ENCODE measurements at places on chromosomes 1 and 21.

DNA sequence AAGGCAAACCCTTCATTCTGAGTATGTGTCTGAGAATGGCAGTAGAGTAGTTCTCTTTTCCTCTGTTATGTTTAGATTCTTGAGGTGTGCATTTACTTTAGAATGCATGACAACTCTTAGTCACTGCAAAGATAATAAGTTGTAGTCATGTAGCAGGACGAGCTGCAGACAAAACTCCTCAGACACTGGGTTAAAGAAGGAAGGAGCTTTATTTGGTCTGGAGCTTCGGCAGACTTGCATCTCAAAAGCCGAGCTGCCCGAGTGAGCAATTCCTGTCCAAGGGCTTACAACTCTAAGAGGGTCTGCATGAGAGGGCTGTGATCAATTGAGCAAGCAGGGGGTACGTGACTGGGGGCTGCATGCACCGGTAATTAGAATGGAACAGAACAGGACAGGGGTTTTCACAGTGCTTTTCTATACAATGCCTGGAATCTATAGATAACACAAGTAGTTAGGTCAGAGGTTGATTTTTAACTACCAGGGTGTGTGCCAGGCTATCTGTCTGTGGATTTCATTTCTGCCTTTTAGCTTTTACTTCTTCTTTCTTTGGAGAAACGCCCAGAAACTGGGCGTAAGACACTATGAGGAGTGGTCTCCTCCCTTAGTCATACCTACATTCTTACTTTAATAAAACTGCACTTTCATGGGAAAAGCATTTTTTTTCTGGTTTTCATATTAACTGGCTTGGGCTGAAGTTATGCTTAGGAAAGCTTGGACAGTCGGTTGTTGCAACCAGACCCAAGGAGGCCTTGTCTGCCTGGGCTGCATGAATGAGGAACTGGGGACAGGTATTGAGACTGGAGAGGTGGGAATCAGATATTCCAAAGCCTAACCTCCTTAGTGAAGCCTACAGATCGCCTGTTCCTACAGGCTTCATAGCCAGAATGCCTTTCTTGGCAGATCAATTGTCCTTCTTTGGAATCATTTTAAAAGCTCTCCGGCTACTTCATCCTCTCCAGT, 115.1 kb downstream of the RHOU start:
- no peak for DNase-seq

GRCh38 chr1:115214098-115214497, 124.0 kb downstream of the NGF start:
- no peak for DNase-seq

DNA sequence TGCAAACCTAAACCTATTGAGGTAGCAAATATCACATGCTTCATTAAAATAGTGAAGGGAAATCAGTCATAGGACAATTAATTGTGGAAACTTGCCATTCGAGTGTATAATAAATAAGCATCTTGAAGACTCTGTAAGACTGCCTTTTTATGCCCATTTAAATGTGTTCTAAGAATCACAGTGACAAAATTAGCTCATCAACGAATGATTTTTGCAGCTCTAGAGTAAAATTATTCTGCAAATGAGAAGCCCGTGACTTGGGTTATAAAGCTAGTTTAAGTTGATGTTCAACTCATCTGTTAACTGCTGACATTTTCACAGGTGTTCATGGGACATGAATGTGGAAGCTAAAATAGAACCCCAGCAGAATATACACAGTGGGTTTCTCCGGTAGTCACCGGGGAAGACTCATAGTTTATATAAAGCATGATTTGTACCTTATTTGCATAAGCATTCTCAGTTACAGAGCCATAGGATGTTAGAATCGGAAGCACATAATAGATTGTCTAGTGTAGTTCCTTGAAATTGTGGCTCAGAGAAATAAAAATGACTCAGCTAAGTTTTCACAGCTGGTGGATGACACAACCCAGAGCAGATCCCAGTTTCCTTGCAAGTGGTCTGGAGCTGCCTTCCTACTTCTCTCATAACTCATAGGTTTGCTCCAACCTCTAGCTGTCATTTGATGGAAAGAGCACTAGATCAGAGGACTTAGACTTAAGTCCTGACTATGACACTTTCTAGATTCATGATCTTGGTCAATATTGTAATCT, 107.3 kb downstream of the UCHL5 start:
- DNase-seq = peak; percentile 80

DNA sequence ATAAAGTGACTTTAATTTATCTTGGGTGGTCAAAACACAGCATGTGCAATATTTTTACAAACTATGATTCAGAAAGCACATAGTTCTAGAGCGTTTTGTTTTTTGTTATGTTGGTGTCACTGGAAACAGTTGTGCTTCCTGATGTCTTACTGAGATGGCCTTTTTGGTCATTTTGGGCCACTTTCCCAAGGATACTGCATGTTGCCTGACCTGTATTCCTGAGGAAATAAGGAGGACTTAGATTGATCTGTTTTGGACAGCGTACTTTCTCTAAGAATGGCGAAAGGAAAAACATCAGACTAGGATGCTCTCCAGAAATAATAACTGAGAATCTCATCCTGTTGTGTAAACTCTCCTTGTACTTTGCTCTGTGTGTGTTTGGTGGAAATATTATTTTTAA, 451.2 kb downstream of the USP25 start:
- DNase-seq = no peak

GRCh38 chr1:110508028-110508940, 10.7 kb downstream of the KCNA10 start:
- peak; percentile 6 for DNase-seq

DNA sequence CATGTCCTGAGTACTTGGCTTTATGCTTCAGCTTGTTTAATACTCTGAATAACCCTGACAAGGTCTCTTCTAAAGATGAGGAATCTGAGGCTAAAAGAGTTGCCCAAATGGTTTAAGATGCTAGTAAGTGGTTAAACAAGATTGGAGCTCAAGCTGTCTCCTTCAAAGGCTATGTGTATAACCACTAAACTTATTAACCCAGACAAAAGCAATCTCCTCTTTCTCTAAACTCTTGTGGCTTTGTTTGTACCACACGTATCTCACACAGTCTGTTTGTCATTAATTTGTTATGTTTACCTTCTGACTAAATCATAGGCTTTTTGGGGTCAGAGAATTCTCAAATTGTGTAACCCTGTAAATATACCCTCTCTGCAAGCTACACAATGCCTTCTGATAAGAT, 89.9 kb downstream of the HMCN1 start:
- peak; percentile 42 for DNase-seq

DNA sequence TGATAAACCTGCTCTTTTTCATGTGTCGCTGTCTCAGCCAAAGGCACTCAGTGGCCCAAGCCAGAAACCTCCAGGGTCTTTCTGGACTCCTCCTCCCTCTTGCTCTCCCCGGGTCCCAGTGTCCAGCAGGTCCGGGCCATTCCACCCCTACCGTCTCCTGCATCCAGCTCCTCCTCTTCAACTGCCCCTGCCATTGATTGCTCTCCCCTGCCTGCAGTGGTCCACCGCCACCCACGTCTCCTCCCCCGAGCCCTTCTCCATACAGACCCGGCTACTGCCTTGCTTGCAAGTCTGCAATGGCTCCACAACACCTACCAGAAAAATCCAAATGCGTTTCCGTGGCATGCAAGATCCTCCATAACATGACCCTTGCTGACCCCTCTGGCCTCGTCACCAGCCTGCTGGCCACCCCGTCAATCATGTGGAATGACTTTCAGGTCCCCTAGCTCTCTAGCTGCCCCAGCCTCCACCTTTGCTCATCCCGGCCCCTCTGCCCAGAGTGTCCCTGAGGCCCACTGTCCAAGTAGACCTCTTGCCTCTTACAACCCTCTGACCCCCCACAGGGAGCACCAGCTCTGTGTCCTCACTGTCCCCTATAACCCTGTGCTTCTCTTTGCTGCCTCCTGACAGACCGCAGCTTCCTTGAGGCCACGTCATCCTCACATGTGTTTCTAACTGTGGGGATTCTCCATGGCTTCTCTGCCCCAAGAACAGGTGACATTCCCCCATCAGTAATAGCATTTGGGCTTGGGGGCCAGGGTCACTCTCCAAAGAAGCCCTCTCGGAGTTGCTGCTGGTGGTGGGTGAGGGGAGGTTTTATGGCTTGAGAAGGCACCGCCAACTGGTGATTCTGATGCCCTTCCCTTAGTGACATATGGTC, 15.0 kb downstream of the CACNA1S start:
- peak; percentile 35 for DNase-seq

- no peak for DNase-seq
Observed at GRCh38 chr1:25559031-25559430, 15.6 kb downstream of the LDLRAP1 start.

DNA sequence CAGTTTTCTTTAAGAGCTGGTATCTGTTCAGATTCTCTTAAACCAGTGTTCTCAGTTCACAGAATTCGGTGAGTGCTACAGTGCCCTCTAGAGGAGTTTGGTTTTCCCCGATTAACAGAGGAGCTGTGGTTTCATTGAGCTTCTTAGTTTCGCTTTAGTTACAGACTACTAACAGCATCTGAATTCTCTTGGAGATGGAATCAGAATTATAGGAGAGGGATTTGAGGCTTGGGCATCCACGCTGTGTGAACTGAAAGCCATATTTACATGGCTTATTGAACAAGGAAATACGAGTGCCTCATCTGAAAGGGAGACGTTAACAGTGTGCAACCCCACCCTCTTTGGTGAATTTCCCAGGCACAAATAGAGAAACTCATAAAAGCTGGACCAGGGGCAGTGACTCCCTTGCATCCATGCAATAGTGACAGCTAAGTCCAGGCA, 202.0 kb downstream of the USH2A start:
- DNase-seq = peak; percentile 77

DNA sequence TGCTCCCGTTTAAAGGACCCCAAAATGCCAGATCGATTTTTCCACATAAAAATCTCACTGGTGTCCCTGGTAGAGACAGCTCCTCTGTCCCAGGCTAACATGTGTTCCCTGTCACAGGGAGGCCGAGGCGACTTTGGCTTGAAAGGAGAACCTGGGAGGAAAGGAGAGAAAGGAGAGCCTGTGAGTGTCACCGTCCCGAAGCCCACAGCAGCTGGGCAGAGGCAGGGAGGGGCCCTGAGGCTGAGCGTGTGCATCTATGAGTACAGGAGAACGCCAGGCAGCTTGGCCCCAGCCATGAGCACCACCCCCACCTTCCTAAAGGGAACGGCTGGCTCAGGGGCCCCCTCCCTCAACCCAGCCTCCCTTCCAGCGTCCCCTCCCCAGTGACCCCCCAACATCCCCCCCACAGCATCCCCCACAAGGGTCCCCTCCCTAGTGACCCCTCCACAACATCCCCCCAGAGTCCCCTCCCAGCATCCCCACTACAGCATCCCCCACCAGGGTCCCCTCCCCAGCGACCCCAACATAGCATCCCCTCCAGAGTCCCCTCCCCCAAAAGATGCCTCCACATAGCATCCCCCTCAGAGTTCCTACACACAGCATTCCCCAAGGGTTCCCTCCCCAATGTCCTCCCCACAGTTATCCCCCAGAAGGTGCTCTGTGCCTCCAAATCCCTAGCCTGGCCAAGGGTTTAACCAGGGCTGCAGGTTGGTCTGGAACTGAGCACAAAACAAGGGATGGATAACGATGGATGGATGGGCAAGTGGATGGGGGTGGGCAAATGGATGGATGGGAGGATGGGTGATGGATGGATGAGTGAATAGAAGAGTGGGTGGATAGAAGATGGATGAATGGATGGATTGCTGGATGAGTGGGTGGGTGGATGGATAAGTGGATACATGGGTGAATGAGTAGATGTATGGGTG, 25.1 kb downstream of the COL6A2 start:
- no peak for DNase-seq

GRCh38 chr1:21042929-21043605, 133.6 kb downstream of the EIF4G3 start:
- DNase-seq = peak; percentile 69

DNA sequence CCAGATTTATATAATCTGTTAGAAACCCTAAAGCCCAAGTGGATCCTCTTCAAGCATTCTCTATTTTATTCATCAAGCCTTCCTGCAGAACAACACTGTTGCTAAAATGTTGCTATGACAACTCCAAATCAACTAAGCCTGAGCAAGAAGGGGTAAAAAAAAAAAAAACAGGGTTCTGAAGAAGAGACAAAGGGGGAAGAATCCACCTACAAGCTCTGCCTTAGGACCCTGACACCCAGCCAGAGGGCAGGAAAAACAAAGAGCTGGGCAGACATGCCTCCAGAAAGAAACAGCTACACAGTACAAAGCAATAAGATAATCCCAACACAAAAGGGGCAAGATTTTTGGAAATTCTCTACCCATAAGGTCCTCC, 1.3 kb downstream of the USF1 start:
- peak; percentile 46 for DNase-seq

- DNase-seq = peak; percentile 31
Observed at GRCh38 chr21:31354122-31354521, 10.1 kb upstream of the TIAM1 start.

- DNase-seq = peak; percentile 87
Observed at GRCh38 chr1:8017495-8018197, 8.5 kb downstream of the ERRFI1 start.

GRCh38 chr1:63119575-63120155, 202.7 kb upstream of the FOXD3 start:
- DNase-seq = no peak

- no peak for DNase-seq
Observed at GRCh38 chr1:3470650-3471355, 16.3 kb downstream of the ARHGEF16 start.

- no peak for DNase-seq
Observed at GRCh38 chr1:236000781-236001180, 64.1 kb downstream of the NID1 start.

DNA sequence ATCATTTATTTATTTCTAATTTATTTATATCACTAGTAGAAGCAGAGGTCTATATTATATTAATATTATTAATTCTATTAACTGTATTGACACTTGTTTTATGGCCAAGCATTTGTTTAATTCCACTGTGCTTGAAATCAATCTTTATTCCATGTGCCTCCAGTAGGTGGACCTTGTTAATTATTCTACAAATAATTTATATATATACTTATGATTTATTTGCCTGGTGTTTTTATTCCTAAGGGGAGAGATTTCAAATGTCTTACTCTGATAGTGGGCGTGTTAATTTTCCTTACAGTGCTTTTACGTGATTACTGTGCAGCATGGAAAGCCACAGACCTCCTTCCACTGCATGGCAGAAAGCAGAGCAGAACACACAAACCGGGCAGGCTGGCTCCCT, 17.5 kb upstream of the OR6N2 start:
- no peak for DNase-seq

- no peak for DNase-seq
Observed at GRCh38 chr21:42562816-42563215, 49.2 kb downstream of the SLC37A1 start.

- DNase-seq = no peak
Observed at GRCh38 chr1:236391008-236391407, 3.1 kb upstream of the EDARADD start.

DNA sequence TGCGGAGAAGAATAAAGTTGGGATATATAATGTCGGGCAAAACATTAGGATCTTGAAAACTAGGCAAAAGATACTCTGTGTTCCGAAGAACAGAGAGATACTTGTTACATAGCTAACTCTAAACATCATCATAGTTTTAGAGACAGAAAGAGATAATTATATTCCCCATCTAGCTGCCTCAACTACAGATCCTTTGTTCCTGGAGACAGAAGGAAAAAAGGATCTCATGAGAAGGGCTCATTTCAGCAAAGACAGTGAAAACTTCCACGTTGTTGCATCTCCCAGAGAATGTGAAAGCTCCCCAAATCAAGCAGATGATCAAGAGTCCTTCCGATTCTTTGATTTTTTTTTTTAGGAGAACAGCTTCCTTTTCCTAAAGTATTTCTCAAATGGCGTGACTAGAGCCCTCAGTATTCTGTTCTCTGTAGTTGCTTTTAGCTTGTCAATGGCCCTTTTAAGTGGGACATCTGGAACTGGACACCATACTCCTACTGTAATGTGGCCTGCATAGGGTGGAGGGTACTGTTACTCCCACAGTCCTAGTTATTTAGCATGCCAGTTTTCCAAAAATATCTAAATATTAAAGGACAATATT, 1048.2 kb downstream of the TTLL7 start:
- no peak for DNase-seq

All from M059J (cell line).